Sigmoid colon (tissue), 7 donors: ENCODE measurements at places on chromosomes 7 and 10. TPM values are rescaled to one million over a fixed set of nuclear protein-coding genes. Genes with fewer than 3 reads are reported as not detected.

CALML5 gene
- total RNA-seq, result not detected

ADGRA1 gene
- 0.14 TPM for total RNA-seq

- no peaks in the 10 kb centered on the region for H3K4me1 ChIP-seq
- no peak for DNase-seq
- no peaks in the 10 kb centered on the region for H3K27me3 ChIP-seq
- H3K36me3 ChIP-seq, result no peaks in the 10 kb centered on the region
Observed at GRCh38 chr10:118997379-118997778, 32.1 kb upstream of the NANOS1 start.

DNA sequence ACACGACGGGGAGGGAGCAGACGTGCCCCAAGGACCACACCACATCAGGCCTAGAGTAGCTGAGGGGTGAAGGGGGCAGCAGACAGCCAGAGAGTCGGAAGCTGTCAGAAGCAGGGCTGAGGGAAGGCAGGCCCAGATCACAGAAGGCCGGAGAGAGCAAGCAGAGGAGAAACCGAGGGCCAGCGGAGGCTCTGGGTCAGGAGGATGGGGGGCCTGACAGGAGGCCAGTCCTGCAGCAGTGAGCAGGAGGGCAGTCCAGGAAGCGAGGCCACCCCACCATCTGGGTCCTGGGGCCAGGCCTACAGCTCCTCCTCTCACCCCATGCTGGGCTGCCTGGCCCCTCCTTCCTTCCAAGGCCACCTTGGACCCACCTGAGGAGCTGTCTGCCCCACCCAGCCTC, 20.3 kb downstream of the SLIT1 start:
- H3K27ac ChIP-seq, result no peak overlapping the region
- no peaks in the 10 kb centered on the region for H3K36me3 ChIP-seq

DNA sequence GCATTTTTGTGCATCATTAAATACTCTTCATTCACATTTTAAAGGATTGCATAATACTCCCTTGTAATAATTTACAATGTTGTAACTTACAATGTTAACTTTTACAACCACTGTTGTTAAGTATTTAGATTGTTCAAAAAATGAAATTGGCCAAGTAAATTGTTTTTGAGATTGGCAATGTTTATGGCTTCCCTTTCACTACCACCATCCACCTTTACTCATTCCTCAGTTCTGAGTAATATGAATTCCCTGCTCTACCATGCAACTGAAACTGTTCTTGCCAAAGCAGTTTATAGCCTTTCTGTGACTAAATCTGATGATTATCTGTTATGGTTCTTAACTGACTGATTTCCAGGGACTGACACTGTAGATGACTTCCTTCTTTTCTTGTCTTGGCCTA, 80.5 kb upstream of the TMEM106B start:
- no peaks in the 10 kb centered on the region for H3K36me3 ChIP-seq
- DNase-seq, result no peak
- no peak overlapping the region for H3K27ac ChIP-seq
- H3K27me3 ChIP-seq, result no peaks in the 10 kb centered on the region
- H3K4me3 ChIP-seq, result no peak overlapping the region
- H3K4me1 ChIP-seq, result peaks cover 7% of the 10 kb centered on the region

DNA sequence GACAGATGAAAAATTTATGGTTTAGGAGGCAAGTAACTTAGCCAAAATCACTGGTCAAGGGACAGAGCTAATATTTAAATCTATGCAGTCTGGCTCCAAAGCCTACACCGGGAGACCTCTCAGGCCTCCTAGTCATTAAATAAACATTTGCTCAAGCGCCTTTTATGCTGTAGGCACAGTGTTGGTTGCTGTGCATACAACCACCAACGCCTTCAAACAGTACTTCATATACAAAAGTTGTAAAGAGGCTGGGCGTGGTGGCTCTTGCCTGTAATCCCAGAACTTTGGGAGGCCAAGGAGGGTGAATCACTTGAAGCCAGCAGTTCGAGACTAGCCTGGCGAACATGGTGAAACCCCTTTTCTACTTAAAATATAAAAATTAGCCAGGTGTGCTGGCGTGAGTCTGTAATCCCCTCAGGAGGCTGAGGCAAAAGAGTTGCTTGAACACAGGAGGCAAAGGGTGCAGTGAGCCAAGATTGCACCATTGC, 159.8 kb downstream of the MAGI2 start:
- no peak overlapping the region for H3K4me3 ChIP-seq
- no peak for DNase-seq
- no peaks in the 10 kb centered on the region for H3K4me1 ChIP-seq
- H3K27ac ChIP-seq, result no peak overlapping the region
- H3K36me3 ChIP-seq, result no peaks in the 10 kb centered on the region

DNA sequence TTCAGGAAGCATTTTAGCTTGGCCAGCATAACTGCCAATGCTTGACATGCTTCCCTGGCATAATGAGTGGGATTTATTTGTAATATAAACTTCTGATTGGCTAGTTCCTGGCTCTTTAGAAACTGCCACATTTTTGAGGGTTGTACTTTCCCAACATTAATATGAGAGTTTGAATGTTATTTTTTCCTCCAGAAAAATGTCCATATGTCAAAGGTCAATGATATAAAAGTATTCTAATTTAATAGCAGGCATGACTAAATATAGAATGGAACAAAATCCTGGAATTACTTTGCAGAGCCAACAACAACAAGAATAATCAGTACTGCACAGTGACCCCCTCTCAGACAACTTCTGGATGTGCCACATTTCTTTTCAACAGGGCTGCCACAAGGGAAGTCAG, 352.6 kb downstream of the PRPF18 start:
- DNase-seq, result no peak
- H3K27ac ChIP-seq, result no peak overlapping the region
- H3K4me1 ChIP-seq, result peaks cover 7% of the 10 kb centered on the region
- H3K4me3 ChIP-seq, result no peak overlapping the region
